ENCODE measurements at places on chromosomes 12 and 14.

DNA sequence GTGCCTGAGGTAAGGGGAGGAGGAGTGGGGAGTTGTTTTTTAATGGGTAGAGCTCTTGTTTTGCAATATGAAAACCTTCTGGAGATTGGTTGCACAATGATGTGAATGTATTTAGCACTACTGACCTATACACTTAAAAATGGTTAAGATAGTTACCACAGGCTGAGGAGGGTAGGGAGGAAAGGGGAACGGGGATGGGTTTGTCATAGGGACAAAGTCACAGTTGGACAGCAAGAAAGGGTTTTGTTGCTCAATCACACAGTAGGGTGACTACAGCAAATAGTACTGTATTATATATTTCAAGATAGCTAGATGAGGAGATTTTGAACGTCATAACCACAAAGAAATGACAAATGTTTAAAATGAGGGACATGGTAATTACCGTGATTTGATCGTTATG lies 1562.4 kb downstream of the AACS start:
- DNase-seq = no peak

DNA sequence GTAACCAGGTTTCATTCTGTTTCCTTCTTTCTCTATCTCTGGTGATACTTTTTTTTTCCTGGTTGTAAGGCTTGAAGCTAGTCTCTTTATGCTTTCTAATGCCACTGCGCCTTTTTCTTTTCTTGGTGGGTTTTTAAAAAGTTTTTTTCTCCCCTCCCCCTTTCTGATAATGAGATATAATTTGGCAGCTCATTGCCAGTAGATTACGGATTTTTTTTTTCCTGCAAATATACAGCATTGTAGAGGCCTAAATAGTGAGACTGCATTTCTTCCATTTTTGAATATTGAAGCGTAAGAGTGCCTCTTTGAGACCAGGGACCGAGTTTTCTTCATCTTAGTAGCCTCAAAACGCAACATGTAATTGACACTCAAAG lies 1.1 kb downstream of the PAPOLA start:
- no peak for DNase-seq

DNA sequence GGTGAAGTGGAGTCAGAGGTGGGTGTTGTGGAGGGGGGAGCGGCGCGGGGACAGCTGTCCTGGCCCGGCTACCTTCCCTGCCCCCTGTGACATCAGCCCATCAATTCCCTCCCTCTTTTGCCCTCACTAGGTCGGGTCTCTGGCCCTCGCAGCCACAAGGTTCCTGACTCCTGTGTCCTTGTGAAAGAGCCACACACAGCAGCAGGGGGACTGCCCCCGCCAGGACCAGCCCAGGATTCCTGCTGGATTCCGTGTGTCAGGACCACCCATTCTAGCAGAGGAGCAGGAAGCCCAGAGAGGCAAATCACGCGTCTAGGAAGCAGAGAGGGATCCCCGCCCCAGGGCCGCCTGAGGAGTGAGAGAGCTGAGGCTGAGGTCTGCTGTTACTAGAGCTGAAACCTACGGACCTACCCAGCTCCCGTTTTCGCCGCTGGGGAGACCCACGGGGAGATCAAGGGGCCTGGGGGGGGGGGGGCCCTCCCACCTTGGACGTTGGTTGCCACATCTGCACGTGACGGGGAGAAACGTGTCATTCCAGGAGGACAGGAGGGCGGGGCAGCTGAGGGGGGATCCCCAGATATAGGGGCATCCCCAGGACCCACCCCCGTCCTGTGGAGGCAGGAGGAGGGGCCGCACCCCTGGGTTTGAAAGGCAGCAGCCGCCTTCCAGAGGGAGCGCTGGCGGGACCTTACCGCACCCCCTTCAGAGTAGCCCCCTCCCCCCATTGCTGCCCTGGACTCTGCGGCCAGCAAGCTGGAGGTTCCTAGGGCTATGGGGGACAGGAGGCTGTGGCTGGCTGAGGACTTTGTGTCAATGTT lies 12.5 kb upstream of the INF2 start:
- DNase-seq = no peak

GRCh38 chr14:63603749-63604277 lies 37.9 kb downstream of the WDR89 start:
- DNase-seq = no peak

DNA sequence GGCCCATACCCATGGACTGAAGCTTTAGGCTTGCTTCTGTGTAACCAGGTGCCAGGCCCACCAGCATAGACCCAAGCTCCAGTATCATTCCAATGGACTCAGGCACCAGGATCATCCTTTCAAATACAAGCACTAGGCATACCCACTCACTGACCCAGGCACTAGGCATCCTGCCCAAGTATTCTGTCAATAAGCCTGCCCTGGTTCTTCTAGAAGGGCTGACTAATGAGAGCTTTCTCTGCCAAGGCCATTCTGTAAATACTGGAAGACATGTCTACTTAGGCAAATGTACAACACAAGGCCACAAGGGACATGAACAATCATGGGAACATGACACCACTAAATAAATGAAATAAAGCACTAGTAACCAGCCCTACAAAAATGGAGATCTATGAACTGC lies 352.2 kb downstream of the FSCB start:
- no peak for DNase-seq
